ENCODE measurements at places on chromosomes 12 and 14.

DNA sequence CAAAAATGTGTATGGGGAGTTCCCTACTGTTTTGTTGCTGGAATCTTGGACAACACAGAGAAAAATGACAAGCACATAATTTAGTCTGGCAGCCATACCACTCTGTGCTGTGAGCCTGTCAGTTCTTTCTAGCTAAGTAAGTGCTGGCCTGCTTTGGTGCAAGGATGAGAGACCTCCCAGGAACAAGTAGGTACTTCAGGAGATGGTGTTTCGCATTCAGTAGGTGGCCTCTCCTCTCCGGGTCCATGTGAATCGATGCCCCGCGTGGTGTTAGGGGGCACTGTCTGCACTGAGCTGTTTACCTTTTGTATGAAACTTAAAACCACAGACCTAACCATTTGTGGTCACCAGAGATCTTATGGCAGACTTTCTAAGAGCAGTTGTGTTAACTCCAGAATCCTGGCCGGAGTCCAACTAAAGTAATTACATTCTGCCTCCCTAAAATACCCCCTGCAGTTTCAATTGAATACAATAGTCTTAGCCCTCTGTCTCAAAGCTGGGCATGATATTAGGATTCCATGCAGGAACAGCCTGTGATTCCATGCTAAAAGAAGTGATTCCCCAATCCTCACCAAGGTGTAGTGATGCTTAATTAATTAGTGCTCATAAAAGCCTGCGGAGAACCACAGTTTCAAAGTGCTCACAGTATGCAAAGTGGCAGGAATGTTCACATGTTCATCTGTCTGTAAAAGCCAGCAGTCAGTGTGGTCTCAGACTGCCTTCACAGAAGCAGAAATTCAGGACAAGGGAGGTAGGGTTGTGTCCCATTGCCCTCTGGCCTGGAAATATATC is 64.2 kb downstream of the LLPH start:
- no peak for DNase-seq

- DNase-seq = peak; percentile 49
Observed at GRCh38 chr12:31783996-31784645, 55.3 kb upstream of the AMN1 start.

DNA sequence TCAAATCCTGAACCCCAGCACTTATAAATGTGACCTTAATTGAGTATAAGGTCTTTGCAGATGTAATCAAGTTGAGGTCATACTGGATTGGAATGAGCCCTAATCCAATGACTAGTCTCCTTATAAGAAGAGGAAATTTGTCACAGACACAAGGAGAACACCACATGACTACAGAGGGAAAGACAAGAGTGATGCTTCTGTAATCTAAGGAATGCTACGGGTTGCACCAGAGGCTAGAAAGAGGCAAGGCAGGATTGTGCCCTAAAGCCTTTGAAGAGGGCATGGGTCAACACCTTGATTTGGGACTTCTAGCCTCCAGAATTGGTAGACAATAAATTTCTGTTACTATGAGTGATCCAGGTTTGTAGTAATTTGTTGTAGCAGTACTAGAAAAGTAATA is 135.0 kb downstream of the FOXG1 start:
- DNase-seq = no peak

DNA sequence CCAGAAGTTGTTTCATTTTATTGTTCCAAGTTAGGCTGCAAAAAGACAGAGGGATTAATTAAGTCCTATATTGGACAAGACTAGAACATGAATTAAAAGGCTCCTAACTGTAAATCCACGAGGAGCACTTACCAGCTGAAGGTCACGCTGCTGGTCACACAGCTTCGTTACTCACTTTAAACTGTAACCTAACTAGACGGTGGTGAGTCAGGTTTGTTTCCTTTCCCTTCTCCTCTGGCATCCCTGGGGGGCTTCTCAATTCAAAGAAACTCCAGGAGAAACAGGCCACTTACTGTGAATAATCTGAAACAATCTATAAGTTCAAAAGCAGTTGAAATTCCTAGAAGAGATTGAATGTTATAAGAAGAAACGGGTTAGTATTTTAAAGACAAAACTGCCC is 331.4 kb downstream of the BCAT1 start:
- no peak for DNase-seq

- DNase-seq = no peak
Observed at GRCh38 chr12:128068211-128068610, 198.8 kb upstream of the TMEM132C start.

- DNase-seq = no peak
Observed at GRCh38 chr12:2291182-2291832, 238.5 kb downstream of the CACNA1C start.

DNA sequence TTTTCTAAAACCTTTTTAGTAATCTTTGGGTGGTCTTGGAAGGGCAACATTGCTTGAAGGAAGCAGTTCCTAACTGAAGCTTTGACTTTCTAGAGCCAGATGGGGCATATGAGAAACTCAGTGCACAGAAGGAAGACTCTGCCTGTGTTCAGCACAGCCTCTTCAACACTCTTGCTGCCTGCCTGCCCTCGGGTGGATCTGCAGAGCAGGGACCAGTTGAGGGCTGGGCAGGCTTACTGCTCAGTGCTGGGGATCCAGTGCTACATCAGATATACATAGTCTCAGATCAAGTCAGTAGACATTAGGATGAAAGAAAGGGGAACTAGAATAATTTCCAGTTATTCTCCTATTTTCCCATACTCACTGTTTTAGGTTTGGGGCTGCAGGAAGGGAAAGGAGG is 29.5 kb upstream of the TMX1 start:
- peak; percentile 50 for DNase-seq

DNA sequence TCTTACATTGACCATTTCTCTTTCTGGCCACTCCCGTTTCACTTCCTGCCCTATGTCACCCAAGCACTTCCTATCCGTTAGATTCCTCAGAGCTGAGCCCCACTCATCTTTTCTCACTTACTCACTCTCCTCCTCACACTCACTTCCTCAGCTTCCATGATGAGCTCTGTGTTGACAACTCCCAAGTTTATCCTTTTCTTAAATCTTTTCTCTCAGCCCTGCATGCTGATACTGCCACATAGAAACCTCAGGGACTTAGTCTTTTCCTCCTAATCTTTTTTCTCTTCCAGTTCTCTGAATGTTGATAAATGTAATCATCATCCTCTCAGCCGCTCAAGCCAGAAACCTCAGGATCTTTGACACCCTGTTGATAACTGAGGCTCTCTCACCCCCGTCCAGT is 99.6 kb downstream of the ANO6 start:
- DNase-seq = no peak

DNA sequence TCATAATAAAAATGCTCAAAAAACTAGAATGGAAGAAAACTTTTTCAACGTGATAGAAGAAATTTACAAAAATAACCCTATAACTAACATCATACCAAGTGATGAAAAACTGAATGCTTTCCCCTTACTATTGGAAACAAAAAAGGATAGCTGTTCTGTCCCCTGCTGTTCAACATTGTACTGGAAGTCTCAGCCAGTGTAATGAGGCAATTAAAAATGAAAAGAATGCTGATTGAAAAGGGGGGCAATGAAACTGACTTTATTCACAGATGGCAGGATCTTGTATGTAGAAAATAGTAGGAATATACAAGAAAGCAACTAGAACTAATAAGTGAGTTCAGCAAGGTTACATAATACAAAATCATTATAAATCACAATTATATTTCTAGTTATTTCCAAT is 337.9 kb upstream of the KITLG start:
- DNase-seq = no peak

DNA sequence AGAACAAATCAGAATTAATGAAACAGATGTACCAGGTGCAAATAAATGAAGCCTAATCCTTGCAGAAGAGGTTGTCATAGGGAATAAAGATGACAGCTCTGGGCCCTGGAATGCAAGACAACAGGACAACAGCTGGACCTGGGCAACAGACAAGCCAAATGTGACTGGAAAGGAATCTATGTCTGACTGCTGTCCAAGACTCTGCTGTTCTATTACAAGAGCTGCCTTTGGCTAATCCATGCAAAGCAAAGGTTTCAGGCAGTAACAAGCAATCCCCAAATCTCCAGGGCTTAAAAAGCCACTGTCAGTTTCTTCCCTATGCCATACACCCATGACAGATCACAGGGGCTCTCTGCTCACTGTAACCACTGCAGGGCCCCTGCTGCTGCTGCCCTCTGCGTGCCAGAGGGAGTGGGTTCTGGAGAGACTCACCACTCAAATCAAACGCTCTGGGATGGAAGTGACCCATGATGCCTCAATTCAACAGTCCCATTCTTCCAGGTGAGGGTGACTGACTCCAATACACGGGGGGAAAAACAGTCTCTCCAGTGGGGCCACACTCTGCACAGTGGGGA is 218.9 kb upstream of the SFSWAP start:
- no peak for DNase-seq

DNA sequence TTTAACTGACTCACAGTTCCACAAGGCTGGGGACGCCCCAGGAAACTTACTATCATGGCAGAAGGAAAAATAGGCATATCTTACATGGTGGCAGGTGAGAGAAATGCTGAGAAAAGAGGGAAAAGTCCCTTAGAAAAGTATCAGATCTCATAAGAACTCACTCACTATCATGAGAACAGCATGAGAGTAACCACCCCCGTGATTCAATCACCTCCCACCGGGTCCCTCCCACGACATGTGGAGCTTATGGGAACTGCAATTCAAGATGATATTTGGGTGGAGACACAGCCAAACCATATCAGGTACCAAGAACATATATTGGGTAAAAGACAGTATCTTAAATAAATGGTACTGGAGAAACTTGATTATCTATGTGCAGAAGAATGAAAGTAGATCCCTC is 100.3 kb upstream of the FAR2 start:
- no peak for DNase-seq

DNA sequence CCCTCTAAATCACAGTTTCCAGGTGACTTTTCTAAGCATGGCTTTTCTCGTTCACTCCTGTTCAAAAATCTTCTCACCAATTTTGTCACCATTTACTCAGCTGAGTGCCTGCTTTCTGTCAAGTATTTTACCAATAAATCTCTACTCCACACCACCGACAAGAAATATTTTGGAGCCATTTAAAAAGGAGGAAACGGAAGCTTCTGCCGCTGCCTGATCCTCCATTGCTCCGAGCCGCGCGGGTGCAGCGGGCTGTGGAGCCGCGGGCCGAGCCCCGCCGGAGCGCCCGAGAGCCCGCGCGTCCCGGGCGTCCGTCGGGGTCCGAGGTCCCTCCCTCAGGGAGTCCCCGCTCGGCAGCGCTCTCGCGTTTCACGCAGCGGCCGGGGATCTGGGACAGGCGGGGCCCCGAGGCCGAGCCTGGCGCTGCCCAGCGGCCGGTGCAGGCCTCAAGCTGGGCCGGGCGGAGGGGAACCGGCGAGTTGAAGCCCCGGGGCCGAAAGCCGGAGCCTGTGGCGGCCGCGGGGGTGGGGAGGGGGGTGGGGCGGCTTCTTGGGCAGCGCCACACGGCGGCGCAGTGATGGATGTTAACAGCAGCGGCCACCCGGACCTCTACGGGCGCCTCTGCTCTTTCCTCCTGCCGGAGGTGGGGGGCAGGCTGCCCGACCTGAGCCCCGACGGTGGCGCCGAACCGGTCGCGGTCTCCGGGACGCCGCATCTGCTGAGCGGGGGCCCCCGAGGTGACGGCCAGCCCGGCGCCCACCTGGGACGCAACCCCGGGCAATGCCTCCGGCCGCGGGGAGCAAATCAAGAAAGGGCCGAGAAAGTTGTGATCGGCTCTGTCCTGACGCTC is 1.1 kb upstream of the HEBP1 start:
- DNase-seq = peak; percentile 69

DNA sequence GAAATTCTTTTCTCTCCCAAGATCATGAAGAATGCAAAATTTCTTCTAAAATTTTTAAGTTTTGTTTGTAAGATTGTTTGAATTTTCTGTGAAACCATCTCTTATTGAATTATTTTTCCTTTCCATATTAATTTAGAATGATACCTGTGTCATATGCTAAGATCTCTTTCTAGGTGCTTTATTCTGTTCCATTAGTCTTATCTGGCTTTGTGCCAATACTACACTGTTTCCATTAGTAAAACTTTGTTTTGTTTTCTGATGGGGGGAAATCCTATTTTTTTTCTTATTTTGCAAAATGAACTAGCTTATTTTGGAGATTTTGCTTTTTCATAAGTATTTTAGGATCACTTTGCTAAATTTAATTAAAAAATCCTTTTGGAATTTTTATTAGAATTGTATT is 193.9 kb downstream of the FUT8 start:
- no peak for DNase-seq

- no peak for DNase-seq
Observed at GRCh38 chr12:127811988-127812387, 455.0 kb upstream of the TMEM132C start.

DNA sequence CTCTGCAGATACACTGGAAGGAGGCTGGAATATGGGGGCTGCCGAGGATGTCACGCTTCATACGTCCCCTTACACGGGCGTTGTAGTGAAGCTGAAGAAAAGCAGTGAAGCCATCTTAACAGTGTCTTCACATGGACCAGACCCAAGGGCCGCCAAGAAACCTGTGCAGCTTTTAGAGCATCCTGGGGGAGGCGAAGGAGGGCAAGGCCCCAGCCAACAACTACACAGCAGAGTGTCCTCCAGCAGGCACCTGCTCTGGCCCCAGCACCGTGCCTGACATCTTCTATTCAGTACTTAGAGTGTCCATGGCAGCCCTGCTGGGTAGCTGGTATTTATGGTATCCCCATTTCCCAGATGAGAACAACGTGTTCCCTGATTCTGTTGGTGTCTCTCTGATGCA is 48.9 kb upstream of the RIN3 start:
- DNase-seq = no peak

GRCh38 chr12:65948320-65949008 is 124.2 kb downstream of the HMGA2 start:
- DNase-seq = no peak

DNA sequence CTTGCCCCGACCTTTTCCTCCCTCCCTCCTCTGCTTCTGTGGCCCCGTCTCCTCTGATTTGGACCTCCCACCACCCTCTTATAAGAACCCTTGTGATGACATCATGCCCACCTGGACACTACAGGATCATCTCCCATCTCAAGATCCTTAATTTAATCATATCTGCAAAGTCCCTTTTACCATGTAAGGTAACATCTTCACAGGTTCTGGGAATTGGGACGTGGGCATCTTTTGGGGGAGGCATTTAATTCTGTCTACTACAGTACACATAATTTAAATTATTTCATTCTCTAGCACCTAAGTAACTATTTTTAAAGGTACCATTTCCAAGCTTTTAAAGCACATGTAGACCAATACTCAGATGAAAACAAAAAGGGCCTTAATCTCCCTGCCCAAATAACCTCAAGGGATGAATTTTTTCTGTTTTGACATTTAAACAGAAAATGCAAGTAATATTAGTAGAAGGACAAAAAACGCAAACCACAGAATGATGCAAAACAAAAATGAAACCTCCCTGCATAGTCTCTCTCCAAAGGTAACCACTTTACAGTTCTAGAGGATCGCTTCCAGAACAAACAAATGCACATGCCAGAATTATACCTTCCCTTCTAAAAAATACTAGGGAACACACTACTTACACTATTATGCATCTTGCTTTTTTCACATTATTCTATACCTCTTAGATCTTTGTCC is 222.1 kb downstream of the AACS start:
- DNase-seq = no peak

DNA sequence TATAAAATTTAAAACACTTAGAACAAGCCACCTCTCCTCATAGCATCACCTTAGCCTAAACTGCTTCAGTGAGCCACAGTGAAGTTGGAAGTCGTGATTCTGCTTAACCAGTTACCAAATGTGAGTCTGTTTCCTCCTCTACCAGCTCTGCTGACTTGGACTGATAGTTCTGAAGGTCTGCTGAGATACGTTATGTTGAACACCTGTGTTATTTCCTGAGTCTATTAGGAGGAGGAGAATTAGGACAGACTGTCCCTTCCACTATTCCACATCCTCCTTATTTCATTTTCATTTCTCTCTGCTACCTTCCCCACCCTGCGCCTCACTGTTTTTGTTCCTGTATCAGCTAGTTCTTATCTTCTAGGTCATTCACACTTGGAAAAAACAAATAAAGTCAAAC is 2.4 kb downstream of the SLC2A14 start:
- no peak for DNase-seq
